Stimulated activated CD8-positive, alpha-beta memory T cell treated with anti-CD3 and anti-CD28 coated beads, Interleukin-12 subunit alpha, Interleukin-12 subunit beta, amount 100 ng/mL, for 4 hours (primary cell): ENCODE measurements at places on chromosomes 4 and X.

DNA sequence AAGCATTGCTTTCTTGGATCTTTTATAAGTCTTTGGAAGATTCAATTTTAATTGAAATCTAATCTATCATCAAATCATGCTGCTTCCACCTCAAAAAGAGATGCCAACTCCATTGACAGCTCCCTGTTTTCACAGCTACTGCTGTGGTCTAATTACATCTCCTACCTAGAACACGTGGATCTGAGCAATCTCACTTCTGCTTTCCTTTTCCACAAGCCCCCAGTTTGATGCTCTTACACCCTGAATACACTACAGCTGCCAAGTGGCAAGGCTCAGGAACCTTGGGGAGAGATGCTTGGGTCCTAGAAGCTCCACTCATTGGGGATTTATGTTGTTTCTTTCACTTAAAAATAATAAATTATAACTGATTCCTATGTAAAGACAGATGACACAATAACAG, 172.0 kb downstream of the CFAP299 start:
- no peak for DNase-seq

DNA sequence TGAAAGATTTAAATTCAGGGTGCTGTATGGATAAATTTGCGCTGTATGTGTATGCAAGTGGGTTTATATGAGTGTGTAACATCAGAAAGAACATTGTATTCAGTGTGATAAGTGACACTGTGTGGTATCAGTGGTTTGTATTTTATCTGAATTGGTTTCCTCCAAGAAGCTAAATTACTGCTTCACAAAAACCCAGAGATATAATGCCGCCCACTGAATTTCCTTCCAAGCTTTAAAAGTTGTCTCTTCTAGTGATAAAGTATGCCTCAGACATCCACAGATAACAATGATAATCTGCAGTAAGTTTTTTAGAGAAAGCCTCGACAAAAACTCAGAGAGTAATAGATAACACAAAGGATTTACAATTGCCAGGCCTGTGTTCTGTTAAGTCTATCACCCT, 710.6 kb upstream of the HS3ST1 start:
- DNase-seq: no peak

DNA sequence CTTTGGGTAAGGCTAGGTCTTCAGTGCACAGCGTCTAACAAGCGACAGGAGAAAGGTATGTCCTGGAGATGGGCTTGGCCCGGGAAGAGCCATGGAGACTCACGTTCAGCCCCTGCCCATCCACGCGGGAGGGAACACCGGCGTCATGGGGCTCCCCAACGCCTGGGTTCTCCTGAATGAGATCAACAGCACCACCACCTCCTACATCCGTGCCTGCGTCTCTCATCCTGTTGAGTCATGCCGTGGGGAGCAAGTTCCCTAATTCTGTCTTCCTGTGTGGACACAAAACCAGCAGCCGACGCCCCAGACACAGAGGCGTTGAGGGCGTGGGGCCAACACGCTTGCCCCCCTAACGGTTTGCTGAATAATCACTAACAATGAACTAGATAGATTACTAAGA, 20.1 kb upstream of the IL3RA start:
- DNase-seq: no peak

- no peak for DNase-seq
These were observed 68.0 kb upstream of the MSX1 start for GRCh38 chr4:4791299-4792111.

DNA sequence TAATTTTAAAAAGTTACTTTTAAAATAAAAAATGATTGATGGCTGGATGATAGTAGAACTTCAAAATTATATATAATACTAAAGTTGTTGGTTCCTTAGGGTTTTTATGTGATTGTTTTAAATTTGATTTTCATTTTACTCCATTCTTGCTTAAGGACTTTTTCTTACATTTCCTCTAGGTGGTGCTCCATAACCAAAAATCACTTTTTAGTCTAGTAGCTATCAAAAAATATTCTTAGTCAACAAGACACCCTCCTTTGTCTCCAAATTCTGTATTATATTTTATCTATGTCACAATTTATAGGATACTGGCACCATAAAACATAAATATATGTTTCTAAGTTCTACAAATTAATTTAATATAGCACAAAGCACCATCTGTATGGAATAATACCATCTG, 67.2 kb upstream of the BRWD3 start:
- no peak for DNase-seq

DNA sequence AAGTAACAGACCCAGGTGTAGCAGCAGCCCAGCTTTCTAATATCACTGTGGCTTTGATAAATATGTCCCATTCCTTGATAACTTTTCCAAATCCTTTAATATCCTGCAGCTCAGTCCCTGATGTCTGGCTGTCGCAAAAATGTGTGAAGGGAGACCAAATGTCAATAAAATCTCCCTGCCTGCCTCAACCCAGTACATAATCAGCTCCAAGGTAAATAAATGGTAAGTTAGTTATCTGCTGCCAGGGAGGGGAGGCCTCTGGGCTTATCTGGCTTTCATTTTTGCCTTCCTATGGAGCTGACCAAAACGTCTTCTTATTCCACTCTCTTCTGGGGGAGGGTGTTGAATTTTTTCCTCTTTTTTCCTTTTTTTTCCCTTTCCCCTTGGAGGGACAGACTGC, 630.6 kb downstream of the MID1IP1 start:
- DNase-seq: no peak

DNA sequence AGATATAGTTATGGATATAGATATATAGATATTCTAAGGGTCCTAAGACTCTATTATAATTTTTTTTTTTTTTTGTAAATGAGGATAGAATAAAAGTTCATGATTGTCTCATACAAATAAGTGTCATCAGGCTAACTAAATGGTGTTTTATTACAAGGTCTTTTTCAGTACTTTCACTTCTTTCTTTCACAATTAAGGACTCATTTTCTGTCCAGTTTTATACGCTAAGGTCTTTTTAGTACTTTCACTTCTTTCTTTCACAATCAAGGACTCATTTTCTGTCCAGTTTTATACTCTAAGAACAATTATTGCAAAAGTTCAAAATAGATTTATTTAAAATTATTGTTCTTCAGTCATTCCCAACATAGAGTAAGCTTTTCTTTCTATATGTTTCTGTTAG, 32.7 kb downstream of the RUFY3 start:
- no peak for DNase-seq

GRCh38 chr4:74682567-74683359, 111.6 kb downstream of the BTC start:
- DNase-seq: no peak

- DNase-seq: no peak
These were observed 3.3 kb downstream of the TRIM2 start for GRCh38 chr4:153207567-153207966.

GRCh38 chr4:36716874-36717273, 435.5 kb downstream of the DTHD1 start:
- no peak for DNase-seq

GRCh38 chr4:99832758-99833157, 16.1 kb downstream of the DAPP1 start:
- no peak for DNase-seq

GRCh38 chrX:50865311-50865710, 45.2 kb upstream of the BMP15 start:
- DNase-seq: no peak

GRCh38 chrX:146264763-146265375, 447.2 kb downstream of the SLITRK2 start:
- DNase-seq: no peak

GRCh38 chr4:52606726-52607125, 52.4 kb downstream of the USP46 start:
- DNase-seq: no peak

DNA sequence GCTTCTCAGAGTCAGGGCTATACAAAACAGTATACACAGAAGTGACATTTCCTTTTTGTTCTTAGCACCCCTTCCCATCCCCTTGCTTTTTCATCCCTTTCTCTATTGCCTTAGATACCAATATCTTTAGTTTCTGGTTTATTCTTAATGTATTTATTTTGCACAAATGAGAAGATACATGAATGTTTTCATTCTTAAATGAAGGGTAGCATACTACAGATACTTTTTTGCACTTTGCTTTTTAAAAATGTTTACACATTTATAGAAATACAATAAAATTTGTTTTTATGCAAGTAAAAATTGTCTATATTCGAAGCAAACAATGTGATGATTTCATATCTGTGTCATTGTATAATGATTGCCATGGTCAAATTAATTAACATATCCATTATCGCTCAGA, 33.1 kb downstream of the TSPAN7 start:
- DNase-seq: no peak

DNA sequence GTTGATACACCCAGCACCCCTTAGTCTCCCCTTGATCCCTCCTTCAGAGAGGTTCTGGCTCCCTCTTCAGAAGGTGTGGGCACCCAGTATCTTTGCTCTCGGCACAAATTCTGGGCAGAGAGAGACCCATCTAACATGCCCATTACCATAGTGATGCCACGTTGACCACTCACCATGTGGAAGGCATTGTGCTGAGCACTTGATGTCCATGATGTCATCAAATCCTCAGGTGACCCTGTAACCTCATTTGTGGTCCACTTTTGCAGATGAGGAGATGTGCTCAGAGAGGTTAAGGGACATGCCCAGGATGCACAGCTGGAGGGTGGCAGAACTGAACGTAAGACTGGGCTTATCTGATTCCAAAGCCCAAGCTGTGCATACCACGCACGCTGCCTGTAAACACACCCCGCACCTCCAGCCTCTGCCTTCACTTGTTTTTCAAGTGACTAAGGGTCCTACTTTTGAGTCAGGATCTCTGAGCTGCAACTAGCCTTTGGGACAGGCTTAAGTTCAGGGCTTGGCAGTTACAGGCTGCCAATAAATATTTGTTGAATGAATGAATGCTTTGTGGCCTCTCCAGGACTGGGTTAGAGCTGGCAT, 55.2 kb downstream of the HTRA3 start:
- no peak for DNase-seq

- DNase-seq: no peak
These were observed 137.0 kb upstream of the SMIM31 start for GRCh38 chr4:164616961-164617360.
